Hair follicular keratinocyte (primary cell): ENCODE measurements at places on chromosomes 1 and 21. TPM values are rescaled to one million over a fixed set of nuclear protein-coding genes. Genes with fewer than 3 reads are reported as not detected.

The GJB3 gene
- 225 and 274 TPM in 2 replicates for total RNA-seq

The RGS16 gene
- 0.19 and 0.23 TPM in 2 replicates for total RNA-seq

The DMBX1 gene
- not detected in 2 replicates for total RNA-seq

The KIF2C gene
- 16.5 and 56.2 TPM in 2 replicates for total RNA-seq

The KRTAP22-2 gene
- not detected in 2 replicates for total RNA-seq
